Pulmonary artery endothelial cell (primary cell): ENCODE measurements at places on chromosomes 13 and 19. TPM values are rescaled to one million over a fixed set of nuclear protein-coding genes. Genes with fewer than 3 reads are reported as not detected.

Gene GPATCH1
- 7.1 and 7.3 TPM in 2 replicates for total RNA-seq

Gene SSC5D
- total RNA-seq: 0.11 and 0.13 TPM in 2 replicates

GRCh38 chr13:51045451-51045850, 65.6 kb downstream of the C13orf42 start:
- DNase-seq: no peak

- no peak for DNase-seq
These were observed 2291.5 kb downstream of the PCDH9 start for GRCh38 chr13:64938660-64939059.

- DNase-seq: no peak
These were observed 5.8 kb downstream of the ZIC2 start for GRCh38 chr13:99987154-99988019.
